ENCODE measurements at places on chromosomes 5 and 9.

DNA sequence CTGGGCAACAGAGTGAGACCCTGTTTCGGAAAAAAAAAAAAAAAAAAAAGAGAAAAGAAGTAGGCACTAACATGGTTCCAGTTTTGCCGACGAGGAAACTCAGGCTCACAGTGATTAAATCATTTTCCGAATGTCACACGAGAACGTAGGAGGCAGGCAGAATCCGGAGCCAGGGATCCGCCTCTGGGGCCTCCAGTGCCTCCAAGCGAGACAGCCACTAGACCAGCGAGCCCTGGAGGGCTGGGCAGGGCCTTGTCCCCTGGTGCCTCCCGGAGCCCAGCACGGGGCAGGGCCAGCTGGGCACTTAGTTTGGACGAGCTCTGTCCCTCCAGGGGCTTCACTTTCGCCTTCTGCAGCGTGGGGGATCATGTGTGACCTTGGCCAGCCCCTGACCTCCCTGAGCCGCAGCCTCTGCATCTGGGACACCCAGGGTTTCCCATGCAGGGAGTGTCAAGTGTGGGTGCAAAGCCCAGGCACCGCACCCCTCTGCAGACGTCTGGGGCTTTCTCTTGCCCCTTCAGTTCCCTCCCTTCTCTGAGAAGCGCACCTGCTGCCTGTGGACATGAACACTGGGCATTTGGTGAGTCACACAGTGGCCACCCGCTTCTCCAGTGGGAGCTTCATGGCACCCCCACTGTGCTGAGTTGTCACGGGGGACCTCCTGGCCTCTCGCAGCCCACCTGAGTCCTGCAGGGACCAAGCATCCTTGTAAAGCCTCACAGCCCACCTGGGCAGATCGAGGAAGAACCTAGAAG lies 80.3 kb downstream of the RXRA start:
- DNase-seq, result peak; percentile 64

GRCh38 chr5:14767735-14768507 lies 103.4 kb downstream of the OTULIN start:
- DNase-seq, result no peak

DNA sequence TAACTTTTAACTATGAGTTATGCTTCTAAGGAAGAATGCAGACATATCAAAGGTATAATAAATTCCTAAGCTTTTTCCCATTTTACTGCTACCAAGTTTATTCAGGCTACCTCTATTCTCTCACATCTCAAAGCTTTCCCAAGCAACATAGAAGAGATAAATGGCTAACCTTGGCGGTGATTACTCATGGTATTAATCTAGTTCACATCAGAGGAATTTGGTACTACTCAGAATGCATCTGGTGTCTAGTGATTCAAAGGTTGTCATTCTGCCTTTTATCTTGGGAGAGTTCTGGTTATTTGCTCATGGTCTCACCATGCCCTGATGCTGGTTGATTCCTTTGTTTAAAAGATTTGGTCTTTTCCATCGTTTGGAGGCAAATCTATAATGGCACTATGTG lies 182.7 kb downstream of the TAF11L14 start:
- DNase-seq, result no peak

DNA sequence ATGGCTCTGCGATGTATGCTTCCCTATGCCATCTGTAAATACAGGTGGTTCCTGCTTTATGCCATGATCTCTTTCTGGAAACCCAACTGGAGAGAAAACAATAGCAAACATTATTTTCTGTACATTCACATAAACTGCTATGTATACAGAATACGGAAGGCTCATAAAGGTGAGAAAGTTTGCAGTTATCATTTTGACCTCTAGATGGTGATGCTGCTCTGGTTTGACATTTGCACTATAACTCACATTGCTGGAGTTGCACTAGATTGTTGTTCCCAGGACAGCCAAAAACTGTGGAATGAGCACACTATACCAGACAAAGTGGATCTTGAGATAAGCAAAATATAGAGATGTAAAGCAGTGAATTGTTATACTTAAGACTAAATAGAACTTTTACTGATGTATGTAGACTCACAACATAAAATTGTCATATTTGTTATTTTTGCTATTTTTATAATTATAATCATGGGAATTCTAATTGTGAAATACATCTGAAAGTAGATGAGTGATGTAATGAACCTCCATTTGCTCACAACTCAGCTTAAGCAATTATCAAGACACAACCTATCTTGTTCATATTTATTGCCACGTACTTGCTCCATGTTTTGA lies 246.5 kb downstream of the PTPRD start:
- DNase-seq, result no peak

DNA sequence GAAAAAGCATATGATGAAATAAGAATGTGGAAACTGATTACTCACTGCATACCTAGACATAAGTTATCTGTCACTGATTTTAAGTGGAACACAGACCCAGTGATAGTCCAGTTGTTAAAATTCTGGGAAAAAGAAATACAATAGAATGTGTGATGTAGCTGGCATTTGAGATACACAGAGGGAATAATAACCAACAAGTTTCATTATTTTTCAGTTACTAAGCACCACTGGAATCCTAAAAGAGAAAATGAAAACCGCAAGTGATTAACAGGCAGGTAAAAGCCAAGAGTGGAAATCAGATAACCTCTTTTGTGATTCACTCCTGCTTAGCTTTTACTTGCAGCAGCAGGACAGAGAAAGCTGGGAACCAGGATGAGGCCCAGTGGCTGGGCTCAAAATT lies 994.0 kb upstream of the SEMA6A start:
- DNase-seq, result no peak

DNA sequence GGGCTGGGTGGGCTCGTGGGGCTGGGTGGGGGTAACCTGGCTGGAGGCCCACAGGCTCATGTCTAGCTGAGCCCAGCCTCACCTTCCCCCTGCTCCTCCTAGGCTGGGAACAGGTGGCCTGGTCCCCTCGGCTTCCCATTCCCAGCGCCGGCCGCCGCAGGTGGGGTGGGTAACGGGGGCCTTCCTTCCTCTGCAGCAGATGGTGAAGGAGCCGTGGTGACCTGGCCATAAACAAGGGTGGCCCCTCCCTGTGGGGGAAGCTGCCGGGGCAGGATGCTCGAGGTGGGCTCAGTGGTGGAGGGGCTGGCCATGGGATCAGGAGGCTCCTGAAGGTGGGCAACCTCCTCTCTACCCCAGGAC lies 41.0 kb upstream of the EGFL7 start:
- DNase-seq, result no peak

- no peak for DNase-seq
Observed at GRCh38 chr5:133944263-133945185, 23.9 kb downstream of the C5orf15 start.

- DNase-seq, result peak; percentile 22
Observed at GRCh38 chr9:136654820-136655535, 7.7 kb upstream of the EGFL7 start.

- DNase-seq, result no peak
Observed at GRCh38 chr9:89837162-89837933, 232.5 kb downstream of the GADD45G start.

DNA sequence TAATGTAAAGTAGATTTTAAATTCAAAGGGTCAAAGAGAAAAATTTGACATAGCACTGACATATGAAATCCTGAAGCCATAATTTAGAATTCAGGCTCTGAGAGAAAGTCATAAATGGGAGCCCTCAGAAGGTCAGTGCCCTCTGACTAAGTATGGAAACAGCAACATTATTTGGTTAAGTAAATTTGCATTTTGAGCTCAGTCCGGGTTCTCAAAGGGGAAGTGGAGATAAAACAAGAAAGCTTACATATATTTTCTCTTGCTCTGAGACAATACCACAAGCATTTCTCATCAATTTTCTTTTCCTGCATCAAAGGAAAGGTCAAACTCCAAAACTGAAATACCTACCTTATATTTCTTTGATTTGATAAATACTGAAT lies 348.0 kb downstream of the SEMA5A start:
- DNase-seq, result no peak

DNA sequence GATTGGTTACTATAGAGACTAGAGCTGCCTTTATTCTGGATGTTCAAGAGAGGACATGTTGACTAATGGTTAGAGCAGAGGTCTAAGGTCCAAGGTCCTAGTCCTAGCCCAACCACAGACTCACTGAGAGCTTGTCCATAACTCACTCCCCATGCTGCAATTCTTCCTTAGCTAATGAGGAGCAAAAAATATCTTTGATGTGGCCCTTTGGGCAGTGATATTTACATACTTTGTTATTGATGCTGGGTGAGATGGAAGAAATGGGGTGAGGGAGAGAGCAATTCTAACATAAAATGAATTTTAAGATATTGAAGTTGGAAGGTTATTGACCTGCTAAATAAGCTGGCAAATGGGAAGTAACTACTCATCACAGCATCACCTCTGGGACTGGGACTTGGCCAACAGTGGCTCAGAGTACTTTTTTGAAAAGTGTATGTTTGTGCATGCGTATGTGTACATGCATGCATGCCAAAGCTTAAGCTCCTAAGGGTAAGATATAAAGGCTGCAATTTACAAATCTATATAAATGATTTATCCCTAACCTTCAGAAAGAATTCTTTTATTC lies 58.0 kb upstream of the ANKRD55 start:
- no peak for DNase-seq

DNA sequence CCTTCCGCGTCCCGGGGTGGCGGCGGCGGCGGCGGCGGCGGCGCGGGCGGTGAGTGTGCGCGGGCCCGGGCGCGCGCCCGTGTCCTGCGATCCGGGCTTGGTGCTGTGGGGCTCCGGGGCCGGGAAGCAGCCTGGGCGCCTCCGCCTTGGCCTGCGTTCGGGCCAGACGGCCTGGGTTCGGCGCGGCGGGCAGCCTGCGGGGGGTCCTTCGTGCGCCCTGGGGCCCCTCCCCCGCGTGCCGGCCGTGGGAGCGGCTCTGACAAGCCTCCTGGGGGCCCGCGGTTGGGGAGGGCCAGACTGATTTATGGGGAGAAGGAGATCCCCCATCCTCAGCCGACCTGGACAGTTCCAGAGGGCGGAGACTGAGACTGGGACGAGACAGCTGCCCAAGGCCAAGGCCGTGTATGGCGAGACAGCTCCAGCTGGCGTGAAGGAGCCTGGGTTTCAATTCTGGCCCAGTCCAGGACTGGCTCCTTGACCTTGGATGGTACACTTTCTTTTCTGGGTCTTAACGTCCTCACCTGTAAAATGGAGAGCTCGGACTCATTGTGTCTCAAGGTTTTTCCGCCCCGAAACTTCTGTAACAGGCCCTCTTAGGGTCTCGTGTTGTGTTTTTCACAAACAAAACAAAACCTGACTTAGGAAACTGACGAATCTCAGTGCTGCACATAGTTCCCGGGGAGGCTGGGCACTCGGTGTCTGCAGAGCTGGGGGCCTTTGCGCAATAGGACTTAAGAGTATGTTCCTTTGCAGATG lies 603 bp downstream of the TMEM268 start:
- DNase-seq, result peak; percentile 62

GRCh38 chr9:116901260-116901659 lies 214.2 kb downstream of the TRIM32 start:
- DNase-seq, result no peak

DNA sequence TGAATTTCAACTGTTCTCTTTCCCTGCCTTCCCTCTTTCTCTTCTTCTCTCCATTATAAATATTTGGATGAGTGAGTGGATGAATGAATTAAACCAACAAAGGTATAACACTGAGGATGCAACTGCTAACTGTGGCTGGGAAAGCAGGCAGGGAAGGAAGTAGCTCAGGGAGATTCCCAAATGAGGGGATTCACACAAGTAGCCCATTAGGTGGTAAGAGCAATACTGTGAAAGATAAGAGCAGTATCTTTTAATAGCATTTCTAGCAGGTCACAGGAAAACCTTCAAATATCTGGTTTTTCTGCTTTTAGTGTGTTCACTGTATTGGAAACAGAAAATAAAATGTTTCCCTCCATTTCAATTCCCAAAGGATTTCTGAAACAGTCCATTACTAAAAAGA lies 105.6 kb downstream of the OXCT1 start:
- no peak for DNase-seq

GRCh38 chr5:145579301-145579700 lies 255.8 kb downstream of the PRELID2 start:
- no peak for DNase-seq

DNA sequence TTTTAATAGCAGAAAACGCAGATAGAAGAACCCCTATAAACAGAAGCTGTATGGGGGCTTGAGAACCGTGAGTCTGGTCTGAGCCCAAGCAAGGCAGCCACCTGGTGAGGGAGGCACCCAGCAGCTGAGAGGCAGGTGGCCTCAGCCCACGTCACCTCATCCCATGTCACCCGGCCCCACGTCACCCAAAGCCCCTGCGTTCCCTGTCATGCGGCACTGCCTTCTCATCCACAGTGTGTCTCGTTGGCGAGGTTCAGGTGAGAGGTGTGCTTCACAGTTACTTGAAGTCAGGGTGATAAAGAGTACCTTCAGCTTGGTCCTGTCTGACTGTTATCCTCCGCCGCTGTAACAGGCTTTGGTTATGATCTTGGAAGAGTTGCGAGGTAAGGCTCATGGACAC lies 80.6 kb upstream of the IRX4 start:
- no peak for DNase-seq

- no peak for DNase-seq
Observed at GRCh38 chr5:148491793-148492184, 108.0 kb downstream of the FBXO38 start.

DNA sequence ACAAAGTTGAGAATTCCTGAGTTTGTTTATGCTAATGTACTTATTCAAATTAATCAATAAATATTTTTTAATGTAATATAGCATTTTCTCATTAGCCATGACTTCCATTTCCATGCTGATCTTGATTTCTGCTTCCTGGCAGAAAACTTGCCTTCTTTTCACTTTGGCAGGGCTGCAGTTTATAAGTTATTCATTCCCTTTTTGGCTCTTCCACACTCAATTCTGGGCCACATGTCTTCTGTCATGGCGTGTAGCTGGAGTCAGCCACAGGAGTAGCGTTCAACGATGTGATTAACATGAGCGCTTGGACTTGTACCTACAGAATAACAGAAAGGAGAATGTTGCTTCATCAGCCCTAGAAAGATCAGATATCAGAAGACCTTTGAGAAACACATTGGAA lies 172.9 kb downstream of the CFAP90 start:
- DNase-seq, result no peak

DNA sequence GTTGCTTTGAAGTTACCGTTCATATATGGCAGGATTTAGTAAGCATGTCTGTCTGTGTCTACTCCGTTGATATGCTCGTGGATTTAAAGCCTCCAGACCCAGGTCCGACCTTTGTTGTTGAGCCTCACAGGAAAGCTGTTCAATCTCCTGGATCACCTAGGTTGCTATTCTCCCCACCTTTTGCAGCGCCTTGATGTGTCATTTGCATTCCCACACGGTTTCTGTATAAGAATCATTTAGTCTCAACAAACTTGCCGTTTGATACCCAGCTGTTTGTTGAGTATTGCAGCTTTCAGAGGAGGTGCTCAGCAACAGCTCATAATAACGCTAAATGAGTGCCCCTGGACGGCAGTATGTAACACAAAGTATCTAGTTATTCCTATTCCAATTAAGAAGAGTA lies 1.2 kb upstream of the ADGRV1 start:
- no peak for DNase-seq
